ENCODE measurements at places on chromosomes 7 and 10.

DNA sequence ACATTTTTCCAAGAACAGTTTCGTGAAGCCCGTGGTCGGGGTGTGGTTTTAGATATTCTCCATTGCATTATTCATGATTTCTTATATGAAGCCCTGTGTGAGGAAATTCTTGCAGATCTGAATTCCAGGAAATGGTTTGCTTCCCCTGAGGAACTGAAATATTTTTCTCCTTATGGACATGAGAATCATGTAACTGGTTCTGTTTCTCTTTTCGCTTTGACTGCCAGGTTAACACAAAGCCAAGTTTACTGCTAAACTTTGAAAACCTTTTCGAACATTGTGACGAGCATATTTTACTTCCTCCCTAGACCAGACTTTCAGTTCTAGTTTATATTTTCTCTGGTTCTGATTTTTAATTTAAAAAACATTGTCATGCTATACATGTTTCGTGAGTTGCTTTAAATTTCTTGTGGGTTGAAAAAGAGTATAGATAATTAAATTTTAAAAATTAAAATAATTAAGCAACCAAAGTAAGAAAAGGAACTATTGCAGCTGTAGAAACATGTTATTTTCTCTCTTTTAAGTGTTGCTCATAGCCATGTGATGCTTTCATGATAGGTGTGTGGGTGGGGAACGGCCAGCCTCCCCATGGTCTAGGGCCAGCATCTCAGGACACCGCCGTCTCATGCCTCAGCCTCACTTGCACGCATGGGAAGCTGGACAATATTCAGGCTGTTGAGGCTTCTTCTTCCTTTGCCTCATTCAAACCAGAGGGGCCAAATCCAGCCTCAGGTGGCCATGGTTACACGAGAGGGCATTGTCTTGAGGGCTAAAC, 97.1 kb downstream of the CREB5 start:
- no peak for DNase-seq

- no peak for DNase-seq
Measured at GRCh38 chr10:77526868-77527617, 110.6 kb downstream of the KCNMA1 start.

GRCh38 chr10:58299580-58299979, 30.6 kb downstream of the CISD1 start:
- peak; percentile 50 for DNase-seq

- DNase-seq = no peak
Measured at GRCh38 chr7:40418983-40419382, 284.2 kb downstream of the SUGCT start.

DNA sequence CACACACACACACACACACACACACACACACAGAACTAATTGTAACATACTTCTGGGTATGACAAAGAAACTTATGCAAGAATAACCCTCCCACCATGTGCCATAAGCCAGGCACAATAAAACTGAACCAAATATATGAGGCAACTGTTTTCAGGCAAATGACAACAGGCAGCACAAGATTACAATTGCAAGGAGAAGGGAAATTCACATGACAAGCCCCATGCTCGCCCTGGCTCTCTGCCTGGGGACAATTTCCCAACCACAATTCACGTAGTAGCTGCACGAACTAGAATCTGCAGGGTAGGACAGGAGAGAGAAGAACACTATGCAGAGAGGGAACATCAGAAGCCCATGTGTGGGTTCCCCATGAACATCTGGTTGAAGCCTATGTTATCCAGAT, 143.3 kb downstream of the CALN1 start:
- no peak for DNase-seq

DNA sequence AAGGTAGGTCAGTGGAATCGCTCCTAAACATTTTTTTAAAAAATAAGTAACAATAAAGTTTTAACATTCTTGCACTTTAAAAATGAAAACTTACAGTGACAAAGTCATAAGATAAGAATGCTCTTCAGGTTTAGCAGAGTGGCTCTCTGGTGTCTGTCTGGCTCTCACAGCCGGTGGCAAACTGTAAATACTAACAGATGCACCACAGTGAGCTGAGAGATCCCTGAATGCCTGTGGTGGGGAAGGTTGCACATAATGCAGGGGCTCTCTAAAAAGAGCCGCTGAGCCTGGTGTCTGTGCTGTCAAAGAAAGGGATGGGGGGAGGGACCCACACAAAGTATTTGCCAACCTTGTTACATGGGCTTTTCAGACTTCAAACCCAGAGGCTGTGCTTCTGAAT, 498.3 kb downstream of the CCSER2 start:
- no peak for DNase-seq

DNA sequence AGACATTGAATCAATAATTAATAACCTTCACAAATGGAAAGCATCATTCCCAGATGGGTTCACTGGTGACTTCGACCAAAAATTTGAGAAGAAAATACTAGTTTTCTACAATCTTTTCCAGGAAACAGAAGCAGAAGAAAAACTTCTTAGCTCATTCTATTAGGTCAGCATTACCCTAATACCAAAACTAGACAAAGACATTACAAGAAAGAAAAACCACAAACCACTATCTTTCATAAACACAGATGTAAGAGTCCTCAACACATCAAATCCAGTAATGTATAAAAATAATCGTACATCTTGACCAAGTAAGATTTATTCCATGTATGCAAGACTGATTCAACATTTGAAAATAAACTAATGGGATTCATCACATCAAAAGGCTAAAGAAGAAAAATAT, 64.0 kb upstream of the CDK1 start:
- DNase-seq = no peak

- no peak for DNase-seq
Measured at GRCh38 chr7:128854396-128854795, 8.3 kb upstream of the ATP6V1F start.
